ENCODE measurements at places on chromosomes 2 and 18. TPM values are rescaled to one million over a fixed set of nuclear protein-coding genes. Genes with fewer than 3 reads are reported as not detected.

DNA sequence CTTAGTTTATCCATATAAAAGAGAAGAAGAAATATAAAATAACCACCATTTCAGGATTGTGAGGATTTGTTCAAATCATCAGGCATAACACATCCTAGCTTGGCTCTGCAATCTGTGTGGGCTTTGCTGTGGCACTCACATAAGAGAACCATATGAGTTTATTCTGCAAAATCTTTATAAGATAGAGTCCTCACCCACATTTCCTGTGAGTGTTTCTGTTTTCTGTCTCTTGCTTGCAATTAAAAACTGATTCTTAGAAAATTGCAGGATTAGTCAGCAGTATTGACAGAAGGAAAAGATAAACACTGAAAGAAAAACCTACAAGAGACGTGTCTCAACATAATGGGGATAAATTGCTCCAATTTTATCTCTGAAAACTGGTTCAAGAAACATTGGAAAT, 258.5 kb downstream of the RND3 start:
- no peaks in the 10 kb centered on the region for H3K27me3 ChIP-seq
- H3K36me3 ChIP-seq = no peaks in the 10 kb centered on the region
- no peaks in the 10 kb centered on the region for H3K4me1 ChIP-seq
- no peak overlapping the region for H3K27ac ChIP-seq
- H3K4me3 ChIP-seq = no peak overlapping the region
- DNase-seq = no peak

Gene ABCG5
- not detected for total RNA-seq

Gene CLEC4F
- not detected for total RNA-seq

Gene THSD7B
- total RNA-seq = not detected

- H3K36me3 ChIP-seq = no peaks in the 10 kb centered on the region
- H3K27me3 ChIP-seq = no peaks in the 10 kb centered on the region
- H3K4me3 ChIP-seq = no peak overlapping the region
- no peaks in the 10 kb centered on the region for H3K4me1 ChIP-seq
- no peak for DNase-seq
- H3K27ac ChIP-seq = no peak overlapping the region
These were observed 91.5 kb upstream of the CDH7 start for GRCh38 chr18:65659312-65659711.

- no peaks in the 10 kb centered on the region for H3K4me1 ChIP-seq
- H3K27me3 ChIP-seq = peaks cover 5% of the 10 kb centered on the region
- H3K4me3 ChIP-seq = no peak overlapping the region
- DNase-seq = no peak
- H3K36me3 ChIP-seq = no peaks in the 10 kb centered on the region
These were observed 6.0 kb downstream of the MC2R start for GRCh38 chr18:13909141-13909940.

GRCh38 chr2:47238638-47239037, 83.5 kb upstream of the STPG4 start:
- no peaks in the 10 kb centered on the region for H3K36me3 ChIP-seq
- H3K4me3 ChIP-seq = no peak overlapping the region
- DNase-seq = no peak
- peaks cover 16% of the 10 kb centered on the region for H3K27me3 ChIP-seq
- peaks cover 5% of the 10 kb centered on the region for H3K4me1 ChIP-seq

- no peak for DNase-seq
- no peaks in the 10 kb centered on the region for H3K36me3 ChIP-seq
- no peak overlapping the region for H3K4me3 ChIP-seq
- H3K27ac ChIP-seq = no peak overlapping the region
These were observed 48.5 kb upstream of the PELI1 start for GRCh38 chr2:64192664-64193105.

Gene GLI2
- total RNA-seq = 0.43 TPM

Gene INHBB
- total RNA-seq = not detected

DNA sequence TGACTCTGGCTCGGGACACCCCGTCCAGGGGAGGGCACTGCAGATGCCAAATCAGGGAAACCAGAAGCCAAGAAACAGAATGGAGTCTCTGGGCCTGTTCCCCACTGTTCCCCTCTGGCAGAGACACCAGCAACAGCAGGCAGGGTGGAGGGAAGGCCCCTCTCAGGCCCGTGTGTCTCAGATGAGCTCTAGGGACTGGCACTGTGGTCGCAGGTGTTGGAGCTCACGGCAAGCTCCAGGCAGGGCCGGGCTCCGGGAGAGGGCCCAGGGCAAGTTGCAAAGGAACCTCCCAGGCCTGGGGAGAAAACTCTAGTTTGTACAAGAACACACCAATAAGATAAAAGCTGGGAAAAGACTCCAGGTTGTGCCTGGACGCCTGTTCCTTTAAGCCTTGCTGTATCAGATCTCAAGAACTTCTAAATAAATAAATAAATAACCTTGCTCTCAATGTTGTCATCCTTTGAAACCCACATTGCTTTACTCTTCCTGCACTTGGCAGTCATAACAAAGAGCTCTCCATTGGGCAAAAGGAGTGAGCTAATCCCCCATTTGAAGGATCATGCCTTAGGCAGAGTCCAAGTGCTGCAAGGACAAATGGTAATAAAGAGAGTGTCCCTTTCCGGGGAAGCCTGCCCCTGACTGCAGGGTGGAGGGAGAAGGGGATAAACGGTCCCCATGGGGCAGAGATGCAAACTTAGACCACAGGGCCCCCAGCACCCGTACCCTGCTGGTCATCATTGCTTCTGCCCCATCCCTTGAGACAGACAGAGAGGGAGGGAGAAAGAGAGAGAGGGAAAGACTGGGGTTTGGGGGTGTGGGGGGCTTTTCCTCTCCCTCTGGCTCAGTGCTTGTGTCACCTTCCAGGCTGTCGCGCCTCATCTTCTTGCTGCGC, 33.3 kb downstream of the CNGA3 start:
- H3K27ac ChIP-seq = no peak overlapping the region
- DNase-seq = peak; percentile 11
- H3K4me3 ChIP-seq = no peak overlapping the region
- H3K36me3 ChIP-seq = no peaks in the 10 kb centered on the region

DNA sequence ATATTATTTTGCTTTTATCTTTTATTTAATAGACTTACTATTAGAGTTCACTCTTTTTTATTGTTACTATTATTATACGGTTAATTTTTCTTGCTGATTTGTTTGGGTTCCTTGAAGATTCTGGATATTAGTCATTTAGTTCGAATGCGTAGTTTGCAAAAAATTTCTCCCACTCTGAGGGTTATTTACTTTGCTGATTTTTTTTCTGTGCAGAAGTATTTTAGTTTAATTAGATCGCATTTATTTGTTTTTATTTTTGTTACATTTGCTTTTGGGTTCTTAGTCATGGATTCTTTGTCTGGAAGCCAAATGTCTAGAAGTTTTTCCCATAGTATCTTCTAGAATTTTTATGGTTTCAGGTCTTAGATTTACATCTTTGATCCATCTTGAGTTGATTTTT, 585.2 kb downstream of the CPS1 start:
- H3K27me3 ChIP-seq = no peaks in the 10 kb centered on the region
- H3K36me3 ChIP-seq = no peaks in the 10 kb centered on the region
- no peaks in the 10 kb centered on the region for H3K4me1 ChIP-seq
- H3K27ac ChIP-seq = no peak overlapping the region
- H3K4me3 ChIP-seq = no peak overlapping the region

Gene LYG2
- total RNA-seq = not detected

- H3K36me3 ChIP-seq = peaks cover 39% of the 10 kb centered on the region
- H3K27ac ChIP-seq = no peak overlapping the region
- no peak for DNase-seq
- no peak overlapping the region for H3K4me3 ChIP-seq
- H3K4me1 ChIP-seq = peaks cover 15% of the 10 kb centered on the region
These were observed 25.3 kb downstream of the PSME4 start for GRCh38 chr2:53945538-53945937.

- DNase-seq = no peak
- no peaks in the 10 kb centered on the region for H3K27me3 ChIP-seq
- H3K27ac ChIP-seq = no peak overlapping the region
- peaks cover 53% of the 10 kb centered on the region for H3K4me1 ChIP-seq
- no peak overlapping the region for H3K4me3 ChIP-seq
- H3K36me3 ChIP-seq = peaks cover 73% of the 10 kb centered on the region
These were observed 13.8 kb downstream of the BABAM2 start for GRCh38 chr2:27904405-27904665.

Gene MIB1
- total RNA-seq = 58.3 TPM

- no peak for DNase-seq
- no peaks in the 10 kb centered on the region for H3K4me1 ChIP-seq
- no peak overlapping the region for H3K4me3 ChIP-seq
- no peaks in the 10 kb centered on the region for H3K36me3 ChIP-seq
- peaks cover 4% of the 10 kb centered on the region for H3K27me3 ChIP-seq
These were observed 6.7 kb downstream of the CHST9 start for GRCh38 chr18:27178424-27178823.

GRCh38 chr2:201523506-201523905, 72.0 kb downstream of the STRADB start:
- H3K27ac ChIP-seq = no peak overlapping the region
- H3K36me3 ChIP-seq = peaks cover 19% of the 10 kb centered on the region
- no peak overlapping the region for H3K4me3 ChIP-seq
- H3K27me3 ChIP-seq = peaks cover 3% of the 10 kb centered on the region
- H3K4me1 ChIP-seq = peaks cover 5% of the 10 kb centered on the region

DNA sequence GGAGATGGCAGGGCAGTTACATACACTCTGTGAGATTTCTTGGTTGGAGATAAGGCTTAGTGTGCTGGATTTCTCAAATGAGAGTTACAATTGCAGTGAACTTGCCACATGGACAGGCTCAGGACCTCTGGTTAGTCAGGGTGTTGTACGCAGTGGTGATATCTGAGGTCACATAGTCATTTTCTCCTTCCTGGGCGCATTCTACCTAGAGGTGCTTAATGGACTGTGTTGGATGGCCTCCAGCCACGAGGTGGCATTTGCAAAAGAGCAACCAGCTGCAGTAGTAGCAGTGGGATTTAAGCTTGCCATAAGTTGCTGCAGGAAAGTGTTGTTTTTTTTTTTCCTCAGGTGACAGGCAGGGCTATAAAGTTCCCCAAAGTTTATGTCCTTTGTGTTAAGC, 173.8 kb upstream of the TMEM200C start:
- H3K36me3 ChIP-seq = no peaks in the 10 kb centered on the region
- no peaks in the 10 kb centered on the region for H3K4me1 ChIP-seq
- H3K27me3 ChIP-seq = no peaks in the 10 kb centered on the region
- H3K4me3 ChIP-seq = no peak overlapping the region

DNA sequence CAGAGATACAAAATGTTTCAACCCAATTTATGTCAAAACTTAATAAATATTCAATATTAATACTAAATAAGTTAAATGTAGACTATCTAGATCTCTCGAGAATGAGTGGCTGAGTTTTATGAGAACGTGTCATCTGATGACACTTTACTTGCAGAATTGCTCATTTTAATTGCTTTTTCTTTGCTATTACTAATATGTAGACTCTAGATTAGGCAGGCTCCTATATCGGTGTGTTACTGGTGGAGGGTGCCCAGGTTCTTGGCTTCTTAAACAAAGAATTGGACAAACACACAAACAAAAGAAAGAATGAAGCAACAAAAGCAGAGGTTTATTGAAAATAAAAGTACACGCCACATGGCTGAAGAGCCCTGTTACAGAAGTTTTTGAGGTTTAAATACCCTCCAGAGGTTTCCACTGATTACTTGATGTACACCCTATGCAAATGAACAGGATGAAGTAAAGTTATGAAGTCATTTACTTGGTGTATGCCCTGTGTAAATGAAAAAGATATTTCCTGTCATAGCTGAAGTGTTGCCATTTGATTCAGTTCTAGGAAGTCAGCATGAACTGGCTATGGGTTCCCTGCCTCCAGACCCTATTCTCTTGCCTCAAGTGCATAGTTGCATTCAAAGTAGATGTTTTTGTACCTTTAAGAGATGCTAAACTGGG, 122.9 kb upstream of the ITGA4 start:
- DNase-seq = no peak
- H3K27ac ChIP-seq = no peak overlapping the region
- no peak overlapping the region for H3K4me3 ChIP-seq
- peaks cover 27% of the 10 kb centered on the region for H3K36me3 ChIP-seq
- H3K4me1 ChIP-seq = peaks cover 10% of the 10 kb centered on the region

DNA sequence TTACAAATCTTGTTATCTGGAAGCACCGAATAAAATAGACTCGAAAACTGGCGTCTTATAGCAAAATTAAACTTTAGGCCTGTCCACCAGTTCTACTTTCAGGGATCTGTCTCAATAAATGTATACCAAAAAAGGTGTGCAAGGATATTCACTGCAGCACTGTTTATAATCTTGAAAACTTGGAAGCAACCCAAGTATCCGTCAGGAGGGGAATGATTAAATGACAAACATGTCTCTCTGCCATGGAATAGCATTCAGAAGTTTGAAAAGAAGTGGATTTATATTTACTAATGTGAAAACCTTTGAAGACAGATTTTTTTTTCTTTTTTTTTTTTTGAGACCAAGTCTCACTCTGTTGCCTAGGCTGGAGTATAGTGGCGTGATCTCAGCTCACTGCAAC, 32.3 kb upstream of the SATB2 start:
- H3K4me1 ChIP-seq = no peaks in the 10 kb centered on the region
- no peak overlapping the region for H3K27ac ChIP-seq
- H3K36me3 ChIP-seq = no peaks in the 10 kb centered on the region
- no peak for DNase-seq
- H3K27me3 ChIP-seq = peaks cover 3% of the 10 kb centered on the region
- no peak overlapping the region for H3K4me3 ChIP-seq

Gene AOX1
- 0.05 TPM for total RNA-seq

DNA sequence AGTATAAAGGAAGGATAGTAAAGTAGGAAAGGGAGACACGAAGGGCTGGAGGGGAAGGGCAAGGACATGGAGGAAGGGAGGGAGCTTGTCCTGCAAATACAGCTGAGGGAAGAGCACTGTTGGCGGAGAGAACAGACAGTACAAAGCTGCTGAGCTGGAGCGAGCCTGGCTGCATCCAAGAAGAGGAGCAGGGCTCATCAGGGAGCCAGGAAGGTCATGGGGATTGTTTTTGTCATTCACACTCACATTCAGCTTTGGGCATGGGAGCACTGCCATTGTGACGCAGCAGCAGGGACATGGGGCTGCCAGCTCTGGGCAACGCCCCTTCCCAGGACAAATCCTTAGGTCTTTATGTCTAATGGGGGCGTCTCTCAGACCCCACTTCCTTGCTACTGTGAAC, 125.1 kb downstream of the COPS8 start:
- H3K4me3 ChIP-seq = no peak overlapping the region
- H3K27ac ChIP-seq = no peak overlapping the region
- H3K4me1 ChIP-seq = no peaks in the 10 kb centered on the region
- H3K36me3 ChIP-seq = no peaks in the 10 kb centered on the region

DNA sequence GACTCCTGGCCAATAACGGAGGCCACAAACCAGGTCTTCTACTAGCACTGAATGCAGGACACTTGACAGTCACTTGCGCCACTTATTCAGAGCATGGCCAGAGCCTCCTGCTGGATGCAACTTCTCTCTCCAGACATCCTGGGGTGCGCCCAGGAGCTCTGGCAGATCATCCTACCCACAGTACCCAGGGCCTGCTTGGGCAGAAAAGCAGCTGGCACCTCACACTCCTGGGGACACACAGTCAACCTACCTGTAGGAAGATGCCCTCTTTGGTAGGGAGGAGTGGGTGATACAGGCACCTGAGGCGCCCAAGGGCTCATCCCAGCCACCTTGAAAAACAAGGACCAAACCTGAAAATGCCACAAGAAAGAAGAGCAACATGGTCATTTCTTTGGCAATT, 13.3 kb downstream of the GALNT14 start:
- H3K4me3 ChIP-seq = no peak overlapping the region
- no peak for DNase-seq
- H3K36me3 ChIP-seq = no peaks in the 10 kb centered on the region
- H3K4me1 ChIP-seq = no peaks in the 10 kb centered on the region
- H3K27me3 ChIP-seq = peaks cover 35% of the 10 kb centered on the region
- H3K27ac ChIP-seq = no peak overlapping the region

Measured in activated CD4-positive, alpha-beta memory T cell treated with anti-CD3 and anti-CD28 coated beads, Interleukin-2, amount 10 ng/mL, durations not matched to agents 7 days and 5 days (primary cell).